Fibroblast of the aortic adventitia (primary cell): ENCODE measurements at places on chromosomes 4 and X.

- peak; percentile 13 for DNase-seq
Observed at GRCh38 chr4:113725963-113726362, 35.6 kb downstream of the CAMK2D start.

- no peak for DNase-seq
Observed at GRCh38 chr4:1896658-1896991, 25.4 kb downstream of the NSD2 start.

DNA sequence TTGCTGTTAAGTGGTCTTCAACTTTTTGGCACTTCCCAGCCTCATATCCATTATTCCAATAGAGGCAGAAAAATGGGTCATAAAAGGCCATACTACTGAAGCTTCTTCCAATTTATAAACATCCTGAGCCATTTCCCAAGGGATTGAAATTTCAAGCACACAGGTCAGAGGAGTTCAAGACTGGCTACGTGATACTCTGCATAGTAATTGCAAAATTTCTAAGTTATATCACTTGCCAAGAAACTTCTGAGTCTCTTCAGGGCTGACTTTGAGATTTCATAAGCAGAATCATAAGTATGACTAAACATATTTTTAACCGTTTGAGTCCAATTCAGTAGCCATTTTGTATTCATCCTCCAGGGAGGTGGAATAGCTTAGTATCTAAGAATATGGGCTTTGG is 75.6 kb upstream of the RXFP1 start:
- DNase-seq, result peak; percentile 89

GRCh38 chrX:9048801-9049200 is 14.9 kb upstream of the FAM9B start:
- DNase-seq, result no peak

GRCh38 chr4:90211174-90211573 is 84.0 kb downstream of the CCSER1 start:
- no peak for DNase-seq

DNA sequence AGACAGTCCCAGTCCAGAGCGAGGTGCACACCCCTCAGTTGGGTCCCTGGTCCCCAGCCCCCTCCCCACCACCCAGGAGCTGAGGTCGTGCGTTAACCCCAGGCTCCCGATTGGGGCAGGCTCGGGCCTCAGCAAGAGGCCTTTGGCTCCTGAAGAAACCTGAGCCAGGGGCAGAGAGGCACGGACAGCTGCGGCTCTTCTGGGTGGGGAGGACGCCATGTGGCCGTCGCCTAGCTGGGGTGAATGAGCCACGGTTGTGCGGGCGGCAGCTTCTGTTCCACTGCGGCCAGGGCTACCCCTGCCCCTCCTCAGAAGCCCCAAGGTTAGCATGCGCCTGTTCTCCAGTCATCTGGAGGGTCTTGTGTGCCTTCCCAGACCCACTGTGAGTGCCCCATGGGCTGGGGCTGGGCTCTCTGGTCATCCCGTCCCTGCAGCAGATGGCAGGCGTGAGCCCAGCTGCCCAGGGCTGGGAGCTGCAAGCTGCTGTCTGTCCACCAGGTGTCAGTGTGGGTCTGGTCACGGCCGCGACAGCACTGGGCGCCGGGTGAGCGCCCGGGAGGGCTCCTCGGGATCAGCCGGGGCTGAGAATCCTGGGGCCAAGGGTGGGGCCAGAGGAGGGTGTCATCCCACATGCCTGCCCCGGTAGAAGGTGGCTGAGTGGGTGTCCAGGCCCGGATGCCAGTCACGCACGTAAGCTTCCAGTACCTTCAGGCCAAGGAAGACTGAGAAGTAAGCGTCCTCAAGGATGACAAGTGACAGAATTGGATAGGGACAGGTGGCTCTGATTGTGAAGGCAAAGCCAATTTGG is 21.9 kb downstream of the ATP2B3 start:
- peak; percentile 53 for DNase-seq

DNA sequence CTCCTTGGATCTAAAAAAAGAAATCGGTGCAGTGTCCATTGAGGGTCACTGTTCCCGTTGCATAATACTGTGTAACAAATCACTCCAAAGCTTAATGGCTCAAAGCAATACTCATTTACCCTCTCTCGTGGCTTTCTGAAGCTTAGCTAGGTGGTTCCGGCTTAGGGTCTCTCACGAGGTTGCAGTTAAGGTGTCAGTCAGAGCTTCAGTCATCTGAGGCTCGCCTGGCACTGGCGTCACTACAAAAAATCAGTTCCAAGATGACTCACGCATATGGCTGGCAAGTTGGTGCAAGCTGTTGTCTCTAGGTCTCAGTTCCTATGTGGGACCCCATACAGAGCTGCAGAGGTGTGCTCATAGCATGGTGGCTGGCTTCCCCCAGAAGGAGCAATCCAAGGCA is 91.0 kb downstream of the BEND2 start:
- no peak for DNase-seq
